T-helper 2 cell treated with Interferon-gamma antibody and Interleukin-4, amounts not matched to agents 5 μg/mL and 100 μg/mL, for 36 hours (primary cell): ENCODE measurements at places on chromosomes 6 and 20.

- no peak for DNase-seq
Measured at GRCh38 chr6:140209775-140210174, 835.3 kb upstream of the CITED2 start.

GRCh38 chr6:157333537-157333936, 10.2 kb upstream of the TMEM242 start:
- DNase-seq: no peak

GRCh38 chr20:5279661-5280060, 37.1 kb downstream of the PROKR2 start:
- no peak for DNase-seq

DNA sequence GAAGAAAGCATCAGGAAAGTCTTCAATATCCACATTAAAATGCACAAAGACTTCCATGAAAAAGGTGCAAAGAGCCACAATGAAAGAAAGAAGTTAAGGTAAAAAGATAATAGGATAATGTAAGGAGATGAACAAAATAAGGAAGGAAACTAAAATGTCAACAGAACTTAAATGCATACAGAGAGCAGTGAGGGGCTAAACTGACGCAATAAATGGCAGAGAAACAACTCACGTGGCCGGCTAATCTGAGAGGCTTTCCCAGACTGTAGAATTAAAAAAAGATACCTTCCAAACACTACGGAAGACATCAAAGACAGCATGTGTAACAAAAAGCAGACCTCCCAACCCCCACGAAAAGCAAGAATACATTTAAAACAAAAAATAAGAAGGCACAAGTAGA, 73.7 kb downstream of the GMDS start:
- no peak for DNase-seq

DNA sequence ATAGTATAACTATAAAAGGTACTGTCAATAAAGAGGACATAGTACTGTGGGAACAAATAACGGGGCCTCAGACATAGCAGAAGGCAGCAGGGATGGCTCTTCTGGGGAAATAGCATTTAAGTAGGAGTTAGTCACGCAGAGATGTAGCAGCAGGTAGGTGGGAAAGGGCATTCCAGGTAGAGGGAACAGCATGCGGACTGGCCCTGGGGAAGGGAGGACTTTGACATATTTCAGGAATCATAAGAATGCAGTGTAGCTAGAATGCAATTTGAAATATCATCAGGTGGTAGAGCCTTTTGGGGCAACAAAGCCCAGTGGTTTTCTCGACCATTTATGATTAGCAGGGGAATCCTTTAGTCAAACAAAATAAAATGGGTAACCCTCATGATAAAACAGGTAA, 191.1 kb downstream of the SLC24A3 start:
- DNase-seq: no peak

DNA sequence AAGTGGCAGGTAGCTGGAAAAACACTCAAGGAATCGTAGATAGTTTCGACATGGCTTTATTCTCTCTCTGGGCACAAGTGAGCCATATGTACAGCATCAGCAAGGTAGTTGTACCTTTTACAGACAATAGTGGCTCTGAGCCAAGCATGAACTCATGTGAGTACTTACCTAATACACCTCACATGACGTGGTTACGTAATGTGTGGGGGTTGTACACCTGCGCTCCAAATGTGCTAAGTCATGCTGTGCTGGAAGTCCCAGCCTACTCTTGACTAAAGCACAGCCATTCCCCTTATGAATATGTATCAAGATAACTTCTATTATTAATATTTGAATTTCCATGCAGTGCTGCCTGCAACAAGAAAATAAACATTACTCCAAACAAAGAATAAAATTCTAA, 78.8 kb upstream of the HMGN3 start:
- DNase-seq: no peak

DNA sequence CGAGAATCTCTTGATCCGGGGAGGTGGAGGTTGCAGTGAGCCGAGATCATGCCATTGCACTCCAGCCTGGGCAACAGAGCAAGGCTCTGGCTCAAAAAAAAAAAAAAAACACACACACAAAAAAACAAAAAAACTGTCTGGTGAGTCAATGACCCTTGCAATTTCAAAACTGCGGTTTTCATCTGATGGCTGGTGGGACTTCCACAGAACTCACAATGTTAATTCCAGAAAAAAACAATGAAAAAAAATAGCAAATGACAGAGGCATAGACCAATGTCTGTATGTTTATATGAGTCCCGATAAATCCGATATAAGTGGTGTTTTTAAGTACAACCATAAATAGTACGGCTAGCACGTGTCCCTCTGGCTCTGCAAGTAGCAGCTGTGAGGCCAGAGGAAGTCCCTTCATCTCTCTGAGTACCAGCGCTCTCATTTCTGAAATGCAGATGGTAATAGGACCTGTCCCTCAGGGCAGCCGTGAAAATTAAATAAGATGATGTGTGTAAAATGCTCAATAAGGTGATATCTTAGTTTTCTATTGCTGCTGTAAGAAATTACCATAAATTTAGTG, 21.9 kb upstream of the PTPN1 start:
- no peak for DNase-seq

DNA sequence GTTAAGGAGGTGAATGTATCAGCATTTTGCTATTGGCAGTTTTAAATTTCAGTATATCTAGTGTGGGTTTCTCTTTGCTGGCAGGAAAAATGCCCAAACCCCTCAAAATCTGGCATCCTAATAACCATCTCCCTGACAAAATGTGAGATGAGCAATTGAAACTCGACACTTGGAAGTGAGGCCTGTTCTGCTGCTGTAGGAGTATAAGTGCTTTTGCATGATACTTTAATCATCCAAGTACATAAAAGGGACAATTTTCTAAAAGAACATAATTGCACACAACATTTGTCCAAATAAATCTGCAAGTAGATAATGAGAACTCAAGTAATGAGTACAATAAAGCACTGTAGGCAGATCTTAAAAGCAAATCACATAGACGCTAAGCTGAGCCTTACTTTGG, 36.5 kb downstream of the LAMP5 start:
- DNase-seq: no peak

GRCh38 chr6:150119173-150119572, 23.7 kb upstream of the PPP1R14C start:
- no peak for DNase-seq

- no peak for DNase-seq
Measured at GRCh38 chr6:34295721-34296120, 46.9 kb upstream of the SMIM29 start.

GRCh38 chr20:17796091-17796563, 96.4 kb downstream of the BANF2 start:
- DNase-seq: no peak

- no peak for DNase-seq
Measured at GRCh38 chr6:170509723-170510018, 43.4 kb downstream of the PSMB1 start.
